ENCODE measurements at places on chromosomes 6 and 20. TPM values are rescaled to one million over a fixed set of nuclear protein-coding genes. Genes with fewer than 3 reads are reported as not detected.

GRCh38 chr6:2355150-2355549, 109.7 kb upstream of the GMDS start:
- H3K27ac ChIP-seq: no peak overlapping the region
- H3K36me3 ChIP-seq: peaks cover 5% of the 10 kb centered on the region

GRCh38 chr6:65468307-65468706, 238.7 kb downstream of the EYS start:
- DNase-seq: no peak
- no peaks in the 10 kb centered on the region for H3K27me3 ChIP-seq
- H3K36me3 ChIP-seq: no peaks in the 10 kb centered on the region
- no peak overlapping the region for H3K4me3 ChIP-seq

GRCh38 chr6:12096342-12096741, 84.2 kb downstream of the HIVEP1 start:
- H3K4me1 ChIP-seq: peaks cover 8% of the 10 kb centered on the region
- no peak overlapping the region for H3K4me3 ChIP-seq
- H3K27ac ChIP-seq: no peak overlapping the region
- DNase-seq: no peak

DNA sequence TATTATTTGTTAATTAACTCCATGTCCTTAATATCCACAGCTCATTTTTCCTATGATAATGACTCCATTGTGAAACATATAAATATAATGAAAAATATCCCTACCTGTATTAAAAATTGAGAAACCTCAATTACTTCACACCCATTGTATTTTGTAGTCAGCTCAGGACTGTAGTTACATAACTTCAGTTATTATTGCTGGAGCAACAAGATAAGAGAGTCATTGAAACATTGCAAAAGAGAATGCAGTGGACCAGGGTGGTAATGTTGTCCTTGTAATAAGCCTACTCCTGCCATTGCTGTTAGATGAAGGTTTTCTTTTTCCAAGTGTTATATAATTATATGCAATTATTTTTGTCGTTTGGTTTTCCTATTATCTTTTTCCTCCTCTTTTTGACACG, 184.4 kb downstream of the PRL start:
- H3K27me3 ChIP-seq: no peaks in the 10 kb centered on the region
- DNase-seq: no peak
- H3K4me1 ChIP-seq: peaks cover 25% of the 10 kb centered on the region
- H3K36me3 ChIP-seq: no peaks in the 10 kb centered on the region

- no peaks in the 10 kb centered on the region for H3K4me1 ChIP-seq
- peaks cover 7% of the 10 kb centered on the region for H3K27me3 ChIP-seq
- no peak overlapping the region for H3K4me3 ChIP-seq
- DNase-seq: no peak
- H3K36me3 ChIP-seq: peaks cover 3% of the 10 kb centered on the region
- no peak overlapping the region for H3K27ac ChIP-seq
These were observed 85.8 kb downstream of the DZANK1 start for GRCh38 chr20:18380908-18381529.

- DNase-seq: no peak
- H3K36me3 ChIP-seq: no peaks in the 10 kb centered on the region
- no peak overlapping the region for H3K27ac ChIP-seq
- no peaks in the 10 kb centered on the region for H3K27me3 ChIP-seq
These were observed 13.9 kb downstream of the DEF6 start for GRCh38 chr6:35311390-35312075.

GRCh38 chr6:6614096-6614982, 25.8 kb downstream of the LY86 start:
- no peaks in the 10 kb centered on the region for H3K27me3 ChIP-seq
- no peak for DNase-seq
- H3K36me3 ChIP-seq: no peaks in the 10 kb centered on the region
- no peaks in the 10 kb centered on the region for H3K4me1 ChIP-seq
- no peak overlapping the region for H3K27ac ChIP-seq

GRCh38 chr20:39563349-39563748, 601.2 kb downstream of the DHX35 start:
- no peak for DNase-seq
- peaks cover 15% of the 10 kb centered on the region for H3K27me3 ChIP-seq
- H3K36me3 ChIP-seq: no peaks in the 10 kb centered on the region
- H3K4me1 ChIP-seq: no peaks in the 10 kb centered on the region
- H3K4me3 ChIP-seq: no peak overlapping the region

Gene TGM2
- total RNA-seq: 846 TPM

Gene GMPR
- total RNA-seq: 126 TPM

GRCh38 chr20:39144757-39145156, 182.6 kb downstream of the DHX35 start:
- no peak for DNase-seq
- H3K4me3 ChIP-seq: no peak overlapping the region
- H3K36me3 ChIP-seq: no peaks in the 10 kb centered on the region
- no peak overlapping the region for H3K27ac ChIP-seq
- peaks cover 49% of the 10 kb centered on the region for H3K27me3 ChIP-seq
- H3K4me1 ChIP-seq: no peaks in the 10 kb centered on the region

DNA sequence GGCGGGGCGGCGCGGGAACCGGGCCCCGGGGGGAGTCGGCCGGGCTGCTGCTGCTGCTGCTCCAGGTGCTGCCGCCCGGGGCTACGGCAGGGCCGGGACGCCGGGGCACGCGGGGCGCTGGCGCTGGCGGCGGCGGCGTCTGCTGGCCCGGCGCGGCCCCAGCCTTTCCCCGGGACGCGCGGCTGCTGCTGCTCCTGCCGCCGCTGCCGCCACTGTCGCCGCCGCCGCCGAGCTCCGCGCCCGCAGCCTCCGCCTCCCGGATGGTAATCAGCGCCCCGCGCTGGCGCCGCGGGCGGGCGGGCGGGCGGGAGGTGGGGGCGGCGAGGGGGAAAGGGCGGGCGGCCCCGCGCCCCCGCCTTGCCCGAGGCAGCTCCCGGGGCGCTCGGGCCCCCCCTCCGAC, 306 bp downstream of the EBF4 start:
- DNase-seq: no peak
- peak overlapping the region; percentile 63 for H3K27ac ChIP-seq
- peaks cover 46% of the 10 kb centered on the region for H3K27me3 ChIP-seq

Gene PACSIN1
- total RNA-seq: 15.2 TPM

- H3K36me3 ChIP-seq: no peaks in the 10 kb centered on the region
- peaks cover 56% of the 10 kb centered on the region for H3K4me1 ChIP-seq
- peak; percentile 75 for DNase-seq
- peak overlapping the region; percentile 82 for H3K4me3 ChIP-seq
These were observed 887 bp downstream of the GABBR1 start for GRCh38 chr6:29631860-29632731.

DNA sequence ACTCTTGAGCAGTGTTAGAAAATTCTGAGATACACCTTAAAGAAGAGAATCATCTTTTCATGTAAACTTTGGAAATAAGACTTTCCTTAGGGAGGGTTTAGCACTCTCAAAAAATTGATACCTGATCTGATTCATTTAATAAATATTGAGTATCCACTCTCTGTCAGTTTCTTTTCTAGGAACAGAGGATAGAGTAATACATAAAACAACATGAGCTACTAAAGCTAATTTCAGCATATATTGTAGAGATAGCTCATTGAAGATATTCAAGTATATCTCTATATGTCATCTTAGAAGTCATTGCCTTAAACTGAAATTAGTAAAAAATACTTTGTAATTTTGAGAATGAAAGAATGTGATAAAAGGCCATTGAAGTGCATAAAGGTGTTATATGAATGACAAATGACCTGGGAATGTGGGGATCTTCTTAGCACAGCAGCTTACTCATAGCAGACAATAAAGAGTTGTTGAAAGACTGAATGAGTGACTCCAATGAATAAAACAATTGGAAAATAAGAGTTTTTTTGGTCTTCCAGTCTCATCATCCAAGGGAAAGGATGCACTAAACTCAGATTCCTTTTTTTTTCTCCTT, 29.2 kb downstream of the RHAG start:
- no peaks in the 10 kb centered on the region for H3K36me3 ChIP-seq
- H3K4me1 ChIP-seq: no peaks in the 10 kb centered on the region
- no peak overlapping the region for H3K4me3 ChIP-seq
- no peak for DNase-seq

GRCh38 chr20:49569411-49570115, 1.6 kb upstream of the PTGIS start:
- peaks cover 18% of the 10 kb centered on the region for H3K4me1 ChIP-seq
- DNase-seq: no peak
- H3K27me3 ChIP-seq: peaks cover 58% of the 10 kb centered on the region

- no peaks in the 10 kb centered on the region for H3K36me3 ChIP-seq
- peaks cover 14% of the 10 kb centered on the region for H3K4me1 ChIP-seq
- DNase-seq: no peak
- H3K27ac ChIP-seq: no peak overlapping the region
These were observed 126.8 kb upstream of the TMEM170B start for GRCh38 chr6:11410539-11411307.
